Ascending aorta (tissue), 2 donors: ENCODE measurements at places on chromosomes 3 and 15.

- DNase-seq = no peak
Measured at GRCh38 chr3:101038880-101039279, 45.7 kb upstream of the ABI3BP start.

- no peak for DNase-seq
Measured at GRCh38 chr3:108329947-108330346, 33.6 kb downstream of the HHLA2 start.

DNA sequence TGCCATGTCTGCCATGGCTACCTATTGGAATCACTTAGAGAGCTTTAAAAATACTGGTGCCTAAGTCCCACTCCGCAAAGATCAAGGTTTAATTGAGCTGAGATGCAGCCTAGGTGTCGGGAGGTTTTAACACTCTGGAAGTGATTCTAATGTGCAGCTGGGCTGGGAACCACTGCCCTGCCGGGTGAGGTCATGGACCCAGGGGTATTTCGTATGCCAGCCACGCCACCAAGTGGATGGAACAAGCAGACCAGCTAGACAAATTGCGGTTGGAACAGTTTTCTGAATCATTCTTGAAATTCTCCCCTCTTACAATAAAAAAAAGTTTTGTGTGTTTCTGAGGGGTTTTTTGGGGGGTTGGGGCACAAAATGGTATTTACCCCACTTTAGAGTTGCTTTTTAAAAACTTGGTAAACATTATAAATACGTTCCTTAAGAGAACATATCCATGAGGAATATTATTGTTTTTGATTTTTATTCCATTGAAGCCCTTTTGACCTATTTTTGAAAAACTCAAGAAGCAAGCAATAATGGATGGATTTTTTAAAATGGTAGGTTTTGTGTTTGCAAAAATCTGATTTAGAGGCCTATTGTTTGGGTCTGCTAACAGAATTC is 66.2 kb upstream of the CSTA start:
- peak; percentile 10 for DNase-seq

DNA sequence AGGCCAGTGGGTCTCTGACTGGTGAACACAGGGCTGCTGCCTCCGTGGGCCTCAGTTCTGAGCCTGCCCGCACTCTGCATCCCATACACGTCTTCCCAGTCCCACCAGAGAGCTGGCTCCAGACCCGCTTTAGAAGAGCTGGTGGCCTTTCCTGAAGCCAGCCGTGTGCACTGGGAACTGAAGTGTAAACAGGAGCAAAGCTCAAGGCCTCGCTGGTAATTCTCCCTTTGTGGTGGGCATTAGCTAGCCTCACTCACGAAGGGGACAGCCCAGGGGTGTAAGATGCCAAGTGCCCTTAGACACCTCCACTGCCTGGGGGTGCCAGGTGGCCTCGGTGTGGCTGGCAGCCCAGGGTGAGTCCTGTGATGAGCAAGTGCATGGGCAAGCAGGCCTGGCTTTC is 12.9 kb upstream of the LINGO1 start:
- DNase-seq = no peak

GRCh38 chr3:133169331-133170068 is 131.3 kb downstream of the TMEM108 start:
- DNase-seq = no peak

- DNase-seq = no peak
Measured at GRCh38 chr3:74127256-74127655, 487.2 kb downstream of the CNTN3 start.

DNA sequence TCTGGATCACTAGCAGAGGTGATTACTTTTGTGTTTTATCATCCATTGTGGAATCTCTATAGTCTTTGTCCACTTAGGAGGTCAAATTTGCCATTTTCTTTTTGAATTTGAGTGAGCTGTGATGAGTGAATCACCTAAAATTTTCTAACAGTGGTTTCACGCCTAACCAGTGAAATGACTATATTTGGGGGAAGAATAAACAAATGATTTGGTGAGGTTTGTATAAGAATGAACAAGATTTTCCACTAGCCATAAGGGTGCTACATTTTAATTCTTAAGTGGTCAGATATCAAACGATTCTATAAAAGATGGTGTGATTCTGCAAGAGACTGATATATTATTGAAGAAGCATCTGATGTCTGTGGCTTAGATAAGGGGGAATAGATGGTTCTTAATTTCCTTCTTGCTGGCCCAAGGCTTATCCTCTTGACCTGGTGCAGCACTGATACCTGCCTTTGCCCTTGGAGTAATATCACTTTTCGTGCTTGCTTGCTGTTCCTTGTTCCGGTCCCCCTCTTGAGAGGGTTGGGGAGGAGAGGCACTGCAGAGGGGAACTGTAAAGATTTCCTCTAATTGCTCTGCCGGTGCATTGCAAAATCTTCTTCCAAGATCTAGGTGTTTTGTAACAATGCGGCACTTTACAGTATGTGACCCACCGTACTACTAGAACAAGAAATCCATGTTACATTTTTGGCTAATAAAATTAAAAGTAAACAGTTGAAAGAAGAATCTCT is 14.5 kb downstream of the C3orf20 start:
- no peak for DNase-seq

DNA sequence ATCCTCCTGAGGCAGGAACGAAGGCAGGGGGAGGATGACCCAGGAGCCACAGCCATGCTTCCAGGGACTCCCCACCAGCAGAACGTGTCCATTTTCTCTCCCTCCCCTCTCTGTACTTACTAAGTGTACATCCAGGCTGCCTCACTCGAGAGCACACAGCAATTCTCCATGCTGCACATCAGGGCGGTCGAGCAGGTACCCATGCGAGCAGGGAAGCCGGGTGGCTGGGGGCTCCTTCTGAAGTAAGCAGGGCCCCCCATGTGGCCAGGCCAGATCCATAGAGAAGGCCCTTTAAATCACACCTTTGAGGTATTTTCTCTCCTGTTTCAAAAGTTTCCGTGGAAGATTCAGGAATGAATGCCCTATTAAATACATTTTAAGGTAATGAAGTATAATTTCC is 41.2 kb upstream of the SLC6A11 start:
- DNase-seq = no peak

DNA sequence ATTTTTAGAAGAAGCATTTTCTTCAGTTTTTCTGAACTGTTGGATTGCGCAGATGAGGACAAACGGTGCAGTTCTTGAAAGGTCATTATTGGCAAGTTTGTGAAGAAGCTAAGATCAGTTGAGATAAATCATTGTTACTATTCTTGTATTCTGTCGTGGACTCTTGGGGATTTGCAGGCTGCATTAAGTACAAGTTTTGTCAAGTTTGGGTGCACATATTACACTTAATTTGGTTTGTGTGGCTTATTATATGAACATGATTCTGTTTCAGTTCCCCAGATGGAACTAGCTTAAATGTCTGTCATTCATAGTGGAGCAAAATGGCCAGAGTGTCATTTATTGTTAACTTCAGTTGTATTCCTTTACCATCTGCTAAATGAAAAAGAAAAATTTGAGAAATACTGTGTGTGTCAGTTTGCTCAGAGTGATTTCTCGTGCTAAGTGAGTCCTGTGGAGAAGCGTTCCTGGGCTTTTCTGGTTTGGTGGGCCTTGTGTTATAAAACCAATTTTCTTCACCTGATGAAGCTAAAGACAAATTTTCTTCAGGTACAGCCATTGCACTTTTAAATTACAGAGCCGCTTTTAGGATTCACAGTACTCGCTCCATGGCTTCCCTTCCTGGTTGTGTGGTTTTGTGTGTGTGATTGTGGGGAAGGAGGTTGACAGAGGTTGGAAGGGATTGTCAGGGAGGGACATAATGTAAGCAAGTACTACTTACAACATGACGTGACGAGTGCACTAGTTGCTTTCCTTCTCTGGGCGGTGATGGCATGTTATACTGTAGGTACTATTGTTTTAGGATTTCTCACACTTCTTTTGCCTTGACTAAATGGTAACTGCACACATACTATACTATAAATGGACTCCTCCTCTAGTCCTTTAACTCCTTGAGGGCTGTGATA is 1.7 kb downstream of the AKAP13 start:
- no peak for DNase-seq

GRCh38 chr3:11541321-11542303 is 102.1 kb downstream of the VGLL4 start:
- DNase-seq = no peak

- DNase-seq = no peak
Measured at GRCh38 chr3:119817071-119817470, 35.2 kb downstream of the NR1I2 start.

DNA sequence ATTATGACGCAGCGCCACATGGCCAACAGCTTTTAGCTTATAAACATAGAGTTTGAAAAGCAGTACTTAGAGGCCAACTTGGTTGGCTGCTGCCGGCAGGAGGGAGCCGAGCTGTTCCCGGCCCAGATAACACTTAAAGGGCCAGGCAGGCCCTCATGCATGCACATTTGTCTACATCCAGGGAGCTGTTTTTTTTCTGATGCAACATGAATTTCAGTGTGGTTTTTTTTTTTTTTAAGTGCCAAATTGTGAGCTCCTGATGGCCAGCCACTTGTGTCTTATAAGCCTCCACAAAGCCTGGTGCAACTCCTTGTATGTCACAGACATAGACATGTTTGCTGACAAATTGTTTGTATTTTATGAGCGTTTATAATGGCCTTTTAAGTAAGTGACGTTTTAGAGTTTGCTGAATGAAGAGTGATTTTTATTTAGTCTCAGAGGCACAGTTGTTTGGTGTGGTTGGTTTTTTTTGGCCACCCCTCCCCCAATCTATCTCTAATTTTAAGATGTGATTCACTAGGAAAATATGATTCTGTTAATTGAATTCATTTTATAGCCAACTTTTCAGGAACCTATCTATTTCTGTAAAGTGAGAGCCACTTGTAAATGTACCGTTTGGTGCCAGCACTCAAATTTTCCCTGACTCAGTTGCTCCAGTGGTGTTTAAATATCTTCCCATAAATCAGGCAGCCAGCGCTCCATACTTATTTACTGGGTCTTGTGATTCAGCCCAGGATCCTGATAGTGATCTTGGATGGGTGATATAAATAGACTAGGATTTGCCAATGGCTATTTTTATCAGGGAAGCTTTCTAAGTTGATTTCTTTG is 134.3 kb downstream of the VGLL4 start:
- peak; percentile 91 for DNase-seq

- DNase-seq = no peak
Measured at GRCh38 chr15:56871185-56871584, 47.3 kb upstream of the TCF12 start.

- DNase-seq = no peak
Measured at GRCh38 chr3:119585856-119586570, 6.7 kb downstream of the ADPRH start.

DNA sequence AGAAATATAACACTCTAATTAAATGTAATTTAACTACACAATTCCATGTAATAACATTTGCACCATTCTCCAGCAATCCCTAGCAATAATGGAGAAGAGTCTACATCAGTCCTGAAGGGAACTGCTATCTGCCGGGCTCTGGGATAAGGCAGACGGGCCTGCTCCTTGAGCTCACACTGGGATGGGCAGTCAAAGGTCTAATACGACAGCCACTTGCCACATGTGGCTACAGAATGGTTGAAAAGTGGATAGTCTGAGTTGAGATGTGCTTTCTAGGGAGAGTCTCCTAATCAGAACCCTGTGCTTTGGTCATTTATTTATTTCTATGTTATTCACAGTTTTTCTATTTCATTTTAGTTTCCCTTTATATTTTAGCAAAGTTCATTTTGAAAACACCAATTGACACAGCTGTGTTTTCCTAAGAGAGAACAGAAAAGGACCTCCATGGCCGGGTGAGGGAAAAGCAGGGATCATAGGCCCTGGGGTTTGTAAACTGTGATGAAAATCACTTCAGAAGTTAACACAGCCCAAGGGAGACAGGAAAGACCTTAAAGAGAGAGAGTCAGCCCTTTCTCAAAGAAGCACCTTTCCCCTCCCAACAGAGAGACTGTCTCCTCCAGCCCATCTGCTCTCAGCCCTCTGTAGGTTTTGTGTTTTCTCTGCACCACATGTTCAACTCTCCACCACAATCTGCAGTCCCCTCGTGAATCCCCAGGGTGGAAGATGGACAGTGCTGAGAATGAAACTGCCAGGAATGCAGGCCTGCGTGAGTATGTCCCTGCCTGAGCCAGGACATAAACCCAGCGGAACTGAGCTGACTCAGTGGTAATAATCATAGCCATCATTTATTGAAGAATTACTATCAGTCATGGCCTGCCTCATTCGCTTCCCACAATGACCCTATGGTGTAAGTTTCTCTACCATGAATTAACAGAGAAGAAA is 11.6 kb downstream of the FSIP1 start:
- no peak for DNase-seq
